ENCODE measurements at places on chromosomes 5 and 9.

- DNase-seq: no peak
Observed at GRCh38 chr5:61651195-61651594, 319.1 kb downstream of the ZSWIM6 start.

GRCh38 chr5:38149815-38150195, 108.6 kb upstream of the EGFLAM start:
- no peak for DNase-seq

- no peak for DNase-seq
Observed at GRCh38 chr9:127135056-127135745, 12.8 kb upstream of the ANGPTL2 start.

- no peak for DNase-seq
Observed at GRCh38 chr5:95797301-95797700, 25.2 kb downstream of the GLRX start.

GRCh38 chr9:131277287-131277909, 1.1 kb upstream of the FAM78A start:
- no peak for DNase-seq

GRCh38 chr5:143023411-143024096, 253.4 kb downstream of the ARHGAP26 start:
- DNase-seq: no peak
